ENCODE measurements at places on chromosomes 13 and 19.
A peak's percentile ranks its signal among the peaks of the same experiment; 100 is the strongest.

GRCh38 chr19:48611872-48612271, 3.0 kb downstream of the FAM83E start:
- DNase-seq = no peak

- no peak for DNase-seq
Measured at GRCh38 chr13:113026391-113026910, 57.4 kb downstream of the MCF2L start.

- no peak for DNase-seq
Measured at GRCh38 chr13:30581582-30581981, 36.1 kb upstream of the USPL1 start.

DNA sequence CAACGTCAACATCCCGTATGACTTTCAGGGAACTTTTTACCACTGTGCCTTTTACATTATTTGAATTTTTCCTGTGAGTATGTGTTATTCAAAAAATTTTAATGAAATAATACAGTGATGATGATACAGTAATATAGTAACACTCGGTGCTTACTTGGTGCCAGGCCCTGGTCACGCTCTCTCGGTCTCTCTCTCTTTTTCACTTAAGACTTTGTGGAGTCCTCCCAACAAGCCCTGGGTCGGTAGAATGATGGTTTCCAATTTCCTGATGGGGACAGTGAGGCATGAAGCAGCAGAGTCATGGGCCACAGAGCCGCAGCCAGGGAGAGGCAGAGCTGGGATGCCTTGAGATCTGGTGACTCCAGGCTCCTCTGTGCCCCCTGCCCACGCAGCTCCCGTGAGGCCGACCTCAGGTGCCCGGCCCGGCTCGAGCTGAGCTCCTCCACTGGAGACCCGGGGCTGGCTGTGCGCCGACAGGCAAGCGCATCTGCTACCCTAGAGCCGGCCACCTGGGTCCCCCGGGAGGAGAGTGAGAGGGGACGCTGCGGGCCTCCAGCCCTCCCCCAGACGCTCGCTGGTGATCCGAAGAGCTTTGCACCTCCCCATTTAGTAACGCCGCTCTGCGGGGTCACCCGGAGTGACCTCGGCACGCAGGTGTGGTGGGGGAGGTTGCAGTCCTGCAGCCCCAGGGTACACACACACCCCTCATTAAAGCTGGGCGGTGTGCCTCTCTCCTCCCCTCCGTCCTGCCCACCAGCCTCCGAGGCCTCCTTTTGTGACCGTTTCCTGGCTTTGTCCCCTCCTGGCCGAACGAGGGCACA, 4.4 kb upstream of the SBK3 start:
- DNase-seq = peak; percentile 46

- no peak for DNase-seq
Measured at GRCh38 chr19:4649392-4650047, 10.2 kb downstream of the TNFAIP8L1 start.

GRCh38 chr13:34179481-34179880, 361.5 kb downstream of the RFC3 start:
- no peak for DNase-seq

Data from large intestine (tissue), 12 donors.